ENCODE measurements at places on chromosomes 12 and 14.

GRCh38 chr14:89927186-89927865, 27.2 kb downstream of the EFCAB11 start:
- DNase-seq: no peak

- DNase-seq: no peak
Observed at GRCh38 chr12:106429636-106430035, 72.1 kb downstream of the POLR3B start.

DNA sequence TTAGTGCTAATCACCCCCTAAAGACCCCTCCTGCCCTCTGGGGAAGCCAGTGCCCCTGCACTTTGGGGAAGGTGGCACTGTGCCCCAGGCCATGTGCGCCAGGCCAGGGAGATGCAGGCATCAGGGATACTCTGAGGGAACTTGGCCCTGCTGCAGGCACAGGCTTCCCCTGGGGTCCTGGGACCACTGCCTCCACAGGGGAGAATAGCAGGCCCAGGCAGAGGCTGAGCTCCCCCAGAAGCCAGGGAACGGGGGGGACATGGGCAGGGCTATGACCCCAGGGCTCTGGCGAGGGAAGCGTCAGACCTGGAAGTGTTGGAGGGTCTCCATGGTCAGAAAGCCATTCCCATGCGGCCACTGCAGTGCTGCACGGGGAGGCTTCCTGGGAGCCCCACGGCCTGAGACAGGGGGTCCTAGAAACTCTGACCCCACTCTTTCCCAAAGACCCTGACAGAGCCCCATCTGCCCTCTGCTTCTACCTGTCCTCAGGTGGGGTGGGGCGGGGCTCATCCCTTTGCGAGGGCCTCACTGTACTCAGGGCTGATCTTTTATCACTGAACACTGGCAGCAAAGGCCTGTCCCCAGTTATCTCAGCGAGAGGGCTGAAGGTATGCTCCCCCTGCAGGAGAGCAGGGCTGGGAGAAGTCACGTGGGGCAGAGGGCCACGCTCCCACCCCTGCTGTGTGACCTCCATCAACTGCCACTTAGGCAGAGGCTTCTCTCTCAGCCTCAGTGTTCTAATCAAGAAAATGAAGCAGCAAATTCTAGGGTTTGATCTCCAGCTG, 160.0 kb downstream of the CALM1 start:
- DNase-seq: no peak

- no peak for DNase-seq
Observed at GRCh38 chr12:89382328-89382727, 30.0 kb upstream of the DUSP6 start.

DNA sequence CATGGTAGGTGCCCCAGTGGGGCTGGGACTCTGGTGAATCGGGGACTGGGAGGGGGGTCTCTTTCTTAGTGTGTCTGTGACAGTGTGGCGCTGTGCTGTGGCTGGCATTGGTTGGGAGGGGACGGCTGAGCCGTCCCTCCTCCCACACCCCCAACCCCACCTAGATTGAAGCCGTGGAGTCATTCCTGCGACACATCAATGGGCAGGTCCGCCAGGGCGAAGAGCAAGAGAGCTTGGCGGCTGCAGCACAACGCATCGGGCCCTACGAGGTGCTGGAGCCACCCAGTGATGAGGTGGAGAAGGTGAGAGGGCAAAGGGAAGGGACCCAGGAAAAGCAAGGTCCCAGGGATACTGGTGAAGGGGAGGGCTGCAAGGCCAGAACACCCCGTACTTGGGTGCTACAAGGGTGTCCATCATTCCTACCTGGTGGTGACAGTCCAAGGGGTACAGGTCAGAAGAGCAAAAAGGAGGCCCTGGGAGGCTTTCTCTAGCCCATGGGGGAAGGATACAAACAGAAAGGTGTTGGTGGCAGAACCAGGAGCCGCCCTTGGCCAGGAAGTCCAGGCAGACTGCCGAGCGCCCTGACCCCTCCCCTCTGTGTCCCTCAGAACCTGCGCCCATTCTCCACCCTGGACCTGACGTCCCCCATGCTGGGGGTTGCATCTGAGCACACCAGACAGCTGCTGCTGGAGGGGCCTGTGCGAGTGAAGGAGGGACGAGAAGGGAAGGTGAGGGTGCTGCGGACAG, 7.4 kb downstream of the PLEKHG6 start:
- no peak for DNase-seq

- no peak for DNase-seq
Observed at GRCh38 chr12:132462788-132463187, 27.2 kb upstream of the FBRSL1 start.

GRCh38 chr12:87425942-87426554, 603.2 kb downstream of the C12orf50 start:
- no peak for DNase-seq
